ENCODE measurements at places on chromosomes 12 and 14.

GRCh38 chr12:77163074-77164038, 98.0 kb upstream of the E2F7 start:
- DNase-seq, result no peak

DNA sequence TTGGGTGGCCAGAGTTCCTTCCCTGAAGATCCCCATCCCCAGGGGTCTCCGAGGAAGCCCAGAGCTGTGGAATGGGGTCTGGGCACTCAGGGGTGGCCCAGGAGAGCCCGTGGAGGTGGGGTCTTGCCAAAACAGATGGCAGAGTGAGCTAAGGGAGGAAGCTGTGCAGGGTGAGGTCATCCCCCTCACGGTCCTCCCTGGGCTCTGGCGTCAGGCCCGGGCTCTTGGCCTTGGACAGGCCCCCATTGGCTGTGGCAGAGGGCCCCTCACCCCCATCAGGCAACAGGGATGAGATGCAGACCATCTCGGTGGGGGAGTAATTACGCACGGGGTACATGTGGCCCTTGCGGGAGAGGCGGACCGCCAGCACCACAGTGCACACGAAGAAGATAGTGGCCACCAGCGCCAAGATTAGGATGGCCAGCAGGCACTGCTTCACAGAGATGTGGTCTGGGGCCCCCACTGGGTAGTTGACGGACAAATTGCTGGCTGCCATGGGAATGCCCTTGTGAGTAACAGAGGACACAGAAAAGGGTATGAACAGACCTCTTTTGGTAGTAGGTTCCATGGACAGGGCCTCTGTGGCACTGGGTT, 10.7 kb downstream of the SELPLG start:
- no peak for DNase-seq

DNA sequence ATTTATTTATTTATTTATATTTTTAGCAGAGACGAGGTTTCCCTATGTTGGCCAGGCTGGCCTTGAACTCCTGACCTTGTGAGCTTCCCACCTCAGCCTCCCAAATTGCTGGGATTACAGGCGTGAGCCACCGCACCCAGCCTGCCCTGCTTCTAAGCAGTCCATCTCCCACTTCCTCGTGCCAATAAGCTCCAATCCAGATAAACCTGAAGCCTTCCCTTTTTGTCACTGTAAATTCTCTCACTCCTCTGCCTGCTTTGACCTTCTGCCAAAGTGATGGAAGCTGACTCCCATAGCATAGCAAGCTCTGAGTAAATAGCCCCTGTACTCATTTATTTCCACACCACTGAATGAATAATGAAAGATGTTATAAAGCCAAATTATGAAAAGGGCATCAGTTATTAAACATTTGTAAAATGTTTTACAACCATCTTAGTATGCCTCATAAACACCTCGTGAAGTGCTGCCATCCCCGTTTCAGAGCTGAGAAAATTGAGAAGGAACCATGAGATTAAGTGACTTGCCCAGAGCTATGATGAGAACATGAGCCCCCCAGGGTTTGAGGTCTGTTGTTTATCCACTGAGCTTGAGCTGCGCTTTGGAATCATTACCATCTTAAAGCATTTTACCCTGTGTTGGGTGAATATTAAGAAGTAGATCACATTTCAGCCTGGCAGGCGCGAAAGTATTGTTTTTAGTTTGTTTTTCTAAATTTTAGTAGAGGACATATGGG, 30.4 kb downstream of the MANSC1 start:
- no peak for DNase-seq

- DNase-seq, result no peak
Measured at GRCh38 chr12:53966385-53967133, 6.4 kb upstream of the HOXC11 start.

DNA sequence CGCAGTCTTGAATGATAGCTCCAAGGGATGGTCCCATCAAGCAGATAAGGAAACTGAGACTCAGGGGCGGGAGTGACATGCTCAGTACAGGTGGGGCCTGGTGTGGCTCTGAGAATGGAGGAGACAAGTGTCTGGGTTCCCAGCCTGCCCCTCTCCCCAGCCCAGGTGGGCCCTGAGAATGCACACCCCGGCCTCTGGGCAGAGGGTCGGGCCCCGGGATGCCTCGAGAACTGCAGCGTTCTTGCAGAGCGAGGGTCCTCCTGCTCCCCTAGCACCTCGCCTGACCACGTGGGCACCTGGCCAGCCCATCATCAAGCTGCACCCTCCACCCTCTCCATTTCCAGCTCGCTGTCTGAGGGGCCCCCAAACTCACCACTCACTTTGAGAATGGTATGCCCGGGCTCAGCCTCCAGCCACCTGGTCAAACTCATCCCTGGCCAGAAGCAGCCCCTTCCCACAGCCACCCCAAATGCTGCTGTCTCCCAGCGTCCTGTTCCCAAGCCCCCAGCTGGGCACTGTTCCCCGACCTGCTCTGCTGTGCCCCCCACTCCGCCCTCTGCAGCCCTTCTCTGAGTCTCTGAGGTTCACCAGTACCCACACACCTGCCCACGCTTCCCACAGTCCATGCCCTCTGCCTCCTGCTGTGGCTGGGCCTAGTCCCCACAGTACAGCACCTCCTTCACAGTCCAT, 44.3 kb downstream of the CYP46A1 start:
- no peak for DNase-seq

- no peak for DNase-seq
Measured at GRCh38 chr12:132300789-132301722, 28.3 kb downstream of the GALNT9 start.

DNA sequence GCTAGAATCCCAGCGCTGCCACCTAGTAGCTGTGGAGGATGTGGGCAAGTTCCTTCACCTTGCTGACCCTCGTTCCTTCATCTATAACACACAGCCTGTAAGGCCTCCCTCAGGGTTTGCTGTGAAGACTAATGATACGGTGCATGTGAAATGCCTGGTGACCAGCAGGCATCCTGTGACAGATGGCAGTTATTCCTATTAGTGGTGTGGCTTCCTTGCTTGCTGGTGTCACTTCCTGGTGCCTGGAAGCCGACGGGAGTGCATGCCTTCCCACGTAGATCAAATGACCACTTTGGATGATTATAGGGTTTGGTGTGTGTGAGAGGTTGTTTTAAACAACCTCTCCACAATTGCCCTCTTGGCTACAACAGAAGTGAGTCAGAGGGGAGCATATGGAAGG, 894.9 kb downstream of the VRK1 start:
- no peak for DNase-seq
